ENCODE measurements at places on chromosomes 7 and 10. TPM values are rescaled to one million over a fixed set of nuclear protein-coding genes. Genes with fewer than 3 reads are reported as not detected.

- DNase-seq = no peak
Measured at GRCh38 chr10:122949296-122949695, 4.7 kb downstream of the C10orf88 start.

- no peak for DNase-seq
Measured at GRCh38 chr10:5424751-5425150, 12.4 kb downstream of the NET1 start.

The THSD7A gene
- not detected for total RNA-seq

The HMX3 gene
- total RNA-seq = not detected

GRCh38 chr7:130421684-130422083 lies 19.1 kb downstream of the CEP41 start:
- DNase-seq = no peak

The CDC14C gene
- total RNA-seq = not detected

DNA sequence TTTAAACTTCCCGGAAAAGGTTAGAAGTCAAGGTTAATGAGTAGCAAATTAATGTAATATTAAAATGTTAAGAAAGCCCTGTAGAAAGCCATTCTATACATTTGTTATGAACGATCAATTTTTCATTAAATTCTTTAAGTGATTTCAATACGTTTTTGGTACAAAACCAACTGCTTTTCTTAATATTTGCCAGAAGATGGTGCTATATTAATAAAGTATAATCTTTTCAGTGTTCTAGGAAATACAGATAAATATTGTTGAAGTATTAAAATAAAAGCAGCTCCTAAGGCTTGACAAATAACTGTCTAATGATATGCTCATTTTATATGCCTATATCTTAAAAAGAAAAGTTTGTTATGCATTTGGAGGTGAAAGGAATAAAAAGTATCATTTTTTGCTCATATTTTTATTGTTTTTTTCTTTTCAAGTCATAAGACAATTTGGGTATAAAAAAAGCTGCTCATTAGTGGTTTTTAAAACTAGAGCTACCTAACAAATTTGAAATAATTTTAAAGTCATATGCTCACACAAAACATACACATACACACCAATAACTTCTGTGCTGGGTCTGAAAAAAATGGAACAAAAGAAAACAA lies 130.3 kb upstream of the POT1 start:
- DNase-seq = no peak

GRCh38 chr10:128808921-128809440 lies 658.1 kb upstream of the MGMT start:
- DNase-seq = no peak

GRCh38 chr7:35736725-35737124 lies 41.8 kb upstream of the HERPUD2 start:
- no peak for DNase-seq

The FAM25A gene
- not detected for total RNA-seq

- no peak for DNase-seq
Measured at GRCh38 chr7:34133983-34134782, 228.8 kb downstream of the BMPER start.

- DNase-seq = no peak
Measured at GRCh38 chr10:4212111-4212630, 427.2 kb upstream of the KLF6 start.

The ADAM12 gene
- total RNA-seq = 0.49 TPM

- DNase-seq = no peak
Measured at GRCh38 chr7:156935250-156935649, 14.3 kb upstream of the NOM1 start.

GRCh38 chr10:29692121-29692539 lies 57.4 kb upstream of the SVIL start:
- DNase-seq = no peak

DNA sequence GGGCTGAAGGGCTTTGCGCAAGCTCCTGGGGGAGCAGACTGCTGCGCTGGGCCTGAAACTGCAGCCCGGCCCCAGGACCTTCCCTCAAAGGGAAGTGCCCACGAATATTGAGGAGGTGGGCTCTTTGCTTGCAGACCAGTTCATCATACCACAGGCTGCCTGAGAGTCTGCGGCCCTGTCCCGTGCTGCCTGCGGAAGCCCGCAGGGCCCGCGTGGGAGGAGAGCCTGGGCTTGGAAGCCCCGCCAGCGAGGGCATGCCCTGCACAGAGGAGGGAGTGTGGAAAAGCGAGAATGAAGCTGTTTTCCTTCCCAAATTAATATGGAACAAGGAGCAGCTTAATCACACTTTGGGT lies 83.6 kb upstream of the MKI67 start:
- no peak for DNase-seq

- DNase-seq = no peak
Measured at GRCh38 chr7:105637755-105638154, 56.5 kb upstream of the EFCAB10 start.

- no peak for DNase-seq
Measured at GRCh38 chr10:99520040-99520846, 12.5 kb upstream of the NKX2-3 start.

DNA sequence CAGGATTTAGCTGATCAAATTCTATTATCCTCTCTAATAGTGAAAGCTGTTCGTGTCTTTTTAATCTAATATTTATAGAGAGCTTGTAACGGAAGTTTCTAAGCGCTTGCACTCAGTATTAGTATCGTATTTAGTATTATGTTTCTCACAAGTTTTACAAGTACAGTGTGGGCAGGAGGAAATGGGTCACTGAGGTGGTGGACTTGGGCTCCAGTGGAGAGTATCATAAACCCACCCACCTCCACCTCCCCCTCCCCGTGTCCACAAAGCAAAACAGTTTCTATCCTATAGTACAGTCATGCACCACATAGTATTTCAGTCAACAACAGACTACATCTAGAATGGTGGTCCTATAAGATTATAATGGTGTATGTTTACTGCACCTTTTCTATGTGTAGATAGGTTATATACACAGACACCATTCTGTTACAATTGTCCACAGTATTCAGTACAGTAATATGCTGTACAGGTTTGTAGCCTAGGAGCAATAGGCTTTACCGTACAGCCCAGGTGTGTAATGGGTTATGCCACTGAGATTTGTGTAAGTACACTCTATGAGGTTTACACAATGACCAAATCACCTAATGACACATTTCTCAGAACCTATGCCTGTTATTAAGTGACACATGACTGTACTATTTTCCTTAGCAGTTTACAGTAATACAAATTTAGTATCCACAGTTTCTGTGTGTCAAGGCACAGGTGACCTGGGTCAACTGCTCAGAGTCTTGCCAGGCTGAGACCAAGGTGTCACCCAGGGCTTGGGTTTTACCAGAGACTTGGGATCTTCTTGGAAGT lies 1021.3 kb upstream of the C7orf33 start:
- no peak for DNase-seq

DNA sequence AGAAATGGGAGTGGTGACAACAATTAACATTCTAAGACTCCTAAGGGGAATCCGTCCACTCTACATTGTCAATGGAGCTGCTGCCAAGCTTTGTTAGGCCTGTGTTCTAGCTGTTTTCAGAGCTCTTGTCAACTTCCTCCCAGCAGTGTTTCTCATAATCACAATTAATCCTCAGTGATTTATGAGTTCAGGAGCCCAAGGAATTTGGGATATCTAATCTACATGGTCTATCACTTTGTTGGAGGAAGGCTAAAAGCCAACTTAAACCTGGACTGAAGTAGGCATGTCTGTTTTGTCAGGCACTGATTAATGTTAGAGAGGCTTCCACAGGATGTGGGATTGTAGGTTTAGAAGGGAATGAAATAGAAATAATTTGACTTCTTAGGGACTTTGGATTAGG lies 10.2 kb upstream of the OR2F2 start:
- DNase-seq = no peak

The TMEM176A gene
- 0.88 TPM for total RNA-seq

DNA sequence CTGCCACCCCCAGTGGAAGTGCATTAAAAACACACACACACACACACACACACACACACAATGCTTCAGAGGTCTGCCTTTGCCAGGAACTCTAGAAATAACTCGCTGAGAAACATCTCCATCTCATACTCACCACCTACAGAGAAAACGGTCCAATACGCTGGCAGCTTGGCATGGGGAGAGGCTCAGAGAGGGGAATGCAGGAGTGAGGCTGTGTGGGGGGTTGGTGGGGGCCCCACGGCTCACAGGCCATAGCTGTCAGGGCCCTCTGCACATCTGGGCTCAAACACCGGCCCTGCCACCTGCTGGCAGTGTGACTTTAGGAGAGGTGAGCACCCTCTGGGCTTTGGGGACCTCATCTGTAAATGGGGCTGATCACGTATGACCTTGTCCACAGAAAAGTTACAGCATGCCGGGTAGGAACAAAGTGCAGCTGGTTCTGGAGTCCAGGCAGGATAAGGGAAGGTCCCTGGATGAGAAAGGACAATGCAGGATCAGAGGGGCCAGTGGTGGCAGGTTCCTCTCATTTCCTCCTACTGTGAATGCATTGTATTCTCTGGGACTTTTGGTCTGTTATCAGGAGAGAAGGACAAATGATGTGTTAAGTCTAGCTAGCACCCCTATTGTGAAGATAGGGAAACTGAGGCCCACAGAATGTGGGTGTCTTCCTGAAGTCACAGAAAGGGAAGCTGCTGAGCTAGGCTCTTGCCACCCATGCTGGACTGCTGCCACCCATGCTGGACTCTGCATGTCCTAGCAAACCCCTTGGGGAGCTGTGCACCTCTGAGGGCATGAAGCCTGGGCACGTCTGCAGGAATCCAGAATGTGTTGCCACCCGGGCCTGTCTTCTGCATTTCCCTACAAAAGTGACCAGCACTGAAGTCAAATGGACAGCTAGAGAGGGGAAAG lies 404.6 kb downstream of the RPS24 start:
- DNase-seq = no peak

DNA sequence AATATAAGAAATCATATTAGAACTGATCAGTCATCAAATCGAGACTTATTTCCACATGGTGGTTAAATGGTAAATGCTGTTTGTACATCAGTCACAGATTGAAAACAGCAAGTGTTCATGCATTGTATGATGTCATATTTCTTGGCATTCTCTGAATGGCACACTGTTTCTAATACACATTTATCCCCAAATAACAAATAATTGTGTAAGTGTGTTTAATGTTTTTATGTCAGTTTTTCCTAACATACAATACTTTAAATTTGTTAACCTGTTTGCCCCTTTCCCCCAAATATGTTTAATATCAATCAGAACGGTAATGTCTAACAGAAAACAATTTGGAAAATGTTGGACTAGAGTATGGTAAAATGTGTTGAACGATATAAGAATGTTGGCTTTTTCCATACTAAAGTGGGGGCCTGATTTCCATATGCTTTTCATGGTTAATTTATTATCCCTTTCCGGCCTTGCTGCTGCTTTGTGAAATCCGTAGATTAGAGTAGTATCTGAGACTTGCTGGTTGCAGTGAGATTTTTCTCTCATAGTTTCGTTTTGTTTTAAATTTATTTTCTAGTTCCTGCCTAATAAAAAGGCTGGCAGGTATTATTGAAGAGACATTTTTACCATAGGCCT lies 23.7 kb downstream of the RAB18 start:
- no peak for DNase-seq

DNA sequence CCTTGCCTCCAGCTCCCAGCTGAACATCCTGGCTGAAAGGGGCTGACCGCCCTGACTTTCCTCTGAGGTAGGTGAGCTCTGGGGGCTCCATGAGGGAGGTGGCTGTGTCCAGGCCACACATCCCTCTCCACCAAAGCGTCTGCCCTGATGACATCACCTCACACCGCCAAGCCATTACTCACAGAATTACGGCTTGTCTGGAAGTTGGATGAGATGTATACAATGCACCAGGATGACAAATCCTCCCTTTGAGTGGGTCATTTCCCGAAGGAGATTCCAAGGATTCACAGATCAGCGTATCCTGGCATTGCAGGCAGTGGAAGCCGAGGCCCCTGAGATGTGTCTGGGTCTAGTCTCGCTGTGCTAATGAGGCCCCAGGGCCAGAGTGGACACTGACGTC lies 15.1 kb upstream of the RET start:
- no peak for DNase-seq

- no peak for DNase-seq
Measured at GRCh38 chr10:15084502-15084922, 4.1 kb downstream of the ACBD7 start.

DNA sequence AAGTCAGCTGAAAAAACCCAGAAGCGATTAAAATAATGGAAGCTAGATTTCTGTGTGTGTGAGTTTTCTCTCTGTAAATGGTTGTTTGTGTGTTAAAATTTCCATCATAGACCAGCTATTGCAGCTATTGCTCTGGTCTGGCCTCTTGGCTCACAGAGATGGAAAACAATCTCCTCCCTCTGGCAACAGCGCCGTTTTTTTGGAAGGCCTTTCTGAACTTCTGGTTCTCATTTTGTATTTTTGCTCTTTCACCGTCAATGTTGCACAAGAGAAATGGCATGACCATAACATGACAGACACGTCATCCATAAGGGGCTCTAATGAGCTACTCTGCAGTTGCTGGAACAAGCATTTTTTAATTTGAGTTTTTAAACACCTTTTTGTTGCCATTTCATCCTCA lies 91.0 kb downstream of the CUBN start:
- no peak for DNase-seq

The SEMA3E gene
- not detected for total RNA-seq

- no peak for DNase-seq
Measured at GRCh38 chr7:4607311-4607729, 74.8 kb upstream of the FOXK1 start.

The WNT2 gene
- not detected for total RNA-seq

GRCh38 chr10:124904796-124905195 lies 37.1 kb upstream of the ZRANB1 start:
- no peak for DNase-seq

- no peak for DNase-seq
Measured at GRCh38 chr10:127117125-127117524, 79.3 kb downstream of the INSYN2A start.

The CYP26A1 gene
- total RNA-seq = not detected

The LLCFC1 gene
- total RNA-seq = not detected

The AHR gene
- 14.2 TPM for total RNA-seq

- DNase-seq = no peak
Measured at GRCh38 chr10:122368502-122369254, 5.8 kb upstream of the PLEKHA1 start.

- DNase-seq = no peak
Measured at GRCh38 chr7:25870574-25870973, 281.4 kb upstream of the NFE2L3 start.

The TBC1D12 gene
- total RNA-seq = 0.18 TPM

The FAM131B gene
- total RNA-seq = 0.78 TPM

DNA sequence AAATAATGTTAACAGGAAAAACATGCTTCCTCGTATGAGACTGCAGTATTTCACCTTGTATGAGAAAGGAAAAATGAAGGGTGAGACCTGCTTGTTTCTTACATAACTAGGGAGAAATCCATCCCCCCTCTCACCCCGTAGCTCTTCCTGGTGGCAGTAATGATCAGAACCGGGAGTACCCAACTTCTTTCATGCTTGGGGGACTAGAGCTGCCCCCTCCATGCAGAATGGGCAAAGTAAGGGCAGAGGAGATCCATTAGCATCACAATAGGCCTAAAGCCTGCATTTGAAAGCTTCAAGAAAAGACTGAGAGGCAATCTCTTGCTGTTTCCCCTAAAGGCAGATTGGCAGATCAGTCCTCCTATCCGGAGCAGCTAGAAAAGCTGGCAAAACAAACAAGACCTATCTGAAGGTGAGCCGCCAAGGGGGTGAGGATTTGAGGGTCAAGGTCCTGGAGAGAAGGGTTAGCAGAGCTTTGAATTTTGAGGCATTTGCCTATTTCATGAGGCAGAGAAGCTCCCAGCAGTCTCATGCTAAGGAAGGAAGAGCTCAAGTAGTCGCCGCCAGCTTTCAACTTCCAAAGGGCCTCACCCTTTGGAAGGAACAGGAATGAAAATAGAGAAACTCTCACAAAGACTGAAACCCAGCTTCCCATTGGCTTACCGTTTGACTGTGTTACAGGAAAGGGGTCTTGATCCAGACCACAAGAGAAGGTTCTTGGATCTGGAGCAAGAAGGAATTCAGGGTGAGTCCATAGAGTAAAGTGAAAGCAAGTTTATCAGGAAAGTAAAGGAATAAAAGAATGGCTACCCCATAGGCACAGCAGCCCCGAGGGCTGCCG lies 36.2 kb downstream of the BAG3 start:
- no peak for DNase-seq

The GRID2IP gene
- total RNA-seq = 2.6 TPM
